KBM-7 (cell line): ENCODE measurements at places on chromosomes 6 and 20.
A peak's percentile ranks its signal among the peaks of the same experiment; 100 is the strongest.

DNA sequence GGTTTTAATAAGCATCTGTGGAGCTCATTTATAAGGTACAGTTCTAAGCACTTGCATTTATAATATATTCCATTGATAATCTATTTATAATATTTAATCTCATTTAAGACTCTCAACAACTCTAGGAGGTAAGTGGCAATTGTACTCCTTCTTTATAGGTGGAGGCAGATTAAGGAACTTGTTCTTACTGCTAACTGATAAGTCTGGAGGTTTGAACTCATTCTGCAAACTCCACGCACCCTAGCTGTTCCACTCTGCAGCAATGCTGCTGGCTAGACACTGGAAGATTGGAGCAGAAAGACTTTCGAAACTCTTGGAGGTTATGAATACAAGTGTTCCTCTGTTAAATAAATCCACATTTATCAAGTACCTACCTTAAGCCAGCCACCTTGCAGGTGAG, 793 bp upstream of the HDAC2 start:
- peak; percentile 11 for DNase-seq

- peak; percentile 53 for DNase-seq
These were observed 1.1 kb downstream of the PTPRK start for GRCh38 chr6:128519132-128519930.

DNA sequence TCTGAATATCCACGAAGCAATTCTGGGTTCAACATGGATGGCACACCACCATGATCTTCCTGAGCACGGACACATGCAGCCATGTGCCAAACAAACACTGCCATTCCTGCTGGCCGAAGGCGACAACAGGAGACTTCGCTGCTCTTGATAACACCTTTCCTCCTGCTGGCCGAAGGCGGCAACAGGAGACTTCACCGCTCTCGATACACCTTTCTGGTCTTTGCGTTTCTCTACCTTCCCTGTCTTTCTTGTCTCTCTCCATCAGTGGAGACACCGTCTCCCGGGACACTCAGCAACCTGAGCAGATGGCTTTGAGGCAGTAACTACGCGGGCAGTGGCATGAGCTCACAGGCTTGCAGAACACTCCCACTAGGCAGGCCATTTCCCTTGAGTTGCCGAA, 54.9 kb upstream of the MPC1 start:
- DNase-seq = no peak

GRCh38 chr20:40720099-40720498, 31.1 kb upstream of the MAFB start:
- no peak for DNase-seq

- DNase-seq = no peak
These were observed 110.5 kb downstream of the IRF4 start for GRCh38 chr6:501891-502601.

- DNase-seq = no peak
These were observed 26.6 kb downstream of the FRMD1 start for GRCh38 chr6:168052291-168052891.

GRCh38 chr6:3825331-3825831, 23.8 kb upstream of the FAM50B start:
- DNase-seq = no peak

DNA sequence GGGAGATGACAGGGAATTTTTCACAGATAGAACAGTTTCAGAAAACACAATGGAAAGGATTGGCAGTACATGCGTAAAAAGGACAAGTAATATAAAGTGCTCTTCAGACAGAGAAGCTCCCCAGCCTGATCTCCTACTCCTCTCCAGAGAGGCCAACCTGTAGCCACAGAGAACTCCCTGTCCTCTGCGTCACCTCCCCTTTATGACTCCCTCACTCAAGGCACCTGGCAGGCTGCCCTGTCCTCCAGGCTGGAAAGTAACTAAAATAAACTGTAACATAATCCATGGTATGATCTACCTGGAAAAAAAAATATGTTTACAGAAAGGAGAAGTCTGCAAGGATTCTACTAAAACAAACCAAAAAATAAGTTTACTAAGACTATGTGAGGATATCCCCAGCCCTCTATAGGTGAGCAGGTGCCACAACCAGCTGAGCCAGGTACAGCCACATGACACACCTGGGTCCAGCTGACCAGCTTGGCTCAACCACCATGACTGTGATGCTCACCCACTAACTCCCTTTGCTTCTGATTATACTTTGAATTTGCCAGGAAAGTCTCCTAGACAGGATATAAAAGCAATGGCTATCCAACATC, 29.2 kb downstream of the MBOAT1 start:
- no peak for DNase-seq
